ENCODE measurements at places on chromosomes 7 and 10. TPM values are rescaled to one million over a fixed set of nuclear protein-coding genes. Genes with fewer than 3 reads are reported as not detected.

Gene TBX20
- total RNA-seq = not detected

Gene SPDYE6
- not detected for total RNA-seq

Gene MNX1
- 0.93 TPM for total RNA-seq

Gene C10orf90
- not detected for total RNA-seq

Gene SPDYE16
- 0.90 TPM for total RNA-seq

Gene DOCK1
- total RNA-seq = 46.4 TPM

Gene NEUROD6
- not detected for total RNA-seq

Gene UNC5B
- total RNA-seq = 16.0 TPM

Gene NKX1-2
- total RNA-seq = not detected

Gene C10orf120
- total RNA-seq = not detected

Gene TUBAL3
- total RNA-seq = not detected

Gene GBF1
- total RNA-seq = 38.5 TPM

GRCh38 chr10:84224411-84225028, 824 bp downstream of the LRIT2 start:
- no peak overlapping the region for H3K27ac ChIP-seq
- H3K36me3 ChIP-seq = no peaks in the 10 kb centered on the region
- DNase-seq = no peak
- no peak overlapping the region for H3K4me3 ChIP-seq

GRCh38 chr7:148348466-148348865, 242.1 kb upstream of the C7orf33 start:
- H3K27ac ChIP-seq = no peak overlapping the region
- no peaks in the 10 kb centered on the region for H3K36me3 ChIP-seq
- H3K4me1 ChIP-seq = no peaks in the 10 kb centered on the region
- DNase-seq = no peak
- peaks cover 4% of the 10 kb centered on the region for H3K27me3 ChIP-seq

DNA sequence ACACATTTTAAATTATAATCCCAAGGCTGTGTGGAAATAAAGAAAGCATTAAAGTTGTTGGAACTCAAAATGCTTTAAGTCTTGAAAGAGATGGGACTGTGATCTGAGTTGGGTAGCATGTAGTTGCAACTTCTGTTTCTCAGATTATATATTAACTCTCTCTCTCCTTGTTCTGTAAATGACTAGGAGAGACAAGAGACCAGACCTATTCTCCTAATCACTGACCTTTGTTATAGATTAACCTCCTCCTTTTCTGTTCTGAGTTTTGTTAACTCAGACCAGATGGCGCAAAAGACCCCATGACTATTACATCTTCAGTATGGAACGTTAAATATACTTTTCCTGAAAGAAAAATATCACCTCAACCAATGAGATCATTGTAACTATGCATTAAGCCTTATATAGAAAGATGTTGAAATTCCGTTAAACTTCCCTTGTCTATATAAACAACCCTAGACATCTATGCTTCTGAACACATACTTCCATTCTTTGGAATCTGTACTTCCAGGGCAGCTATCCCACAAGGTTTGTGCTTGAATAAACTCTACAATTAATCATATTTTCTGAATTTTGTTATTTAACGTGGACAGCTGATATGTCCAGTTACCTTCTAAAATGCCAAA, 143.5 kb upstream of the TRIM24 start:
- H3K4me1 ChIP-seq = no peaks in the 10 kb centered on the region
- H3K36me3 ChIP-seq = no peaks in the 10 kb centered on the region
- no peak overlapping the region for H3K27ac ChIP-seq
- no peak overlapping the region for H3K4me3 ChIP-seq
- no peaks in the 10 kb centered on the region for H3K27me3 ChIP-seq

GRCh38 chr7:52695973-52696595, 339.3 kb upstream of the POM121L12 start:
- H3K36me3 ChIP-seq = no peaks in the 10 kb centered on the region
- no peaks in the 10 kb centered on the region for H3K4me1 ChIP-seq
- H3K27ac ChIP-seq = no peak overlapping the region
- no peak overlapping the region for H3K4me3 ChIP-seq

DNA sequence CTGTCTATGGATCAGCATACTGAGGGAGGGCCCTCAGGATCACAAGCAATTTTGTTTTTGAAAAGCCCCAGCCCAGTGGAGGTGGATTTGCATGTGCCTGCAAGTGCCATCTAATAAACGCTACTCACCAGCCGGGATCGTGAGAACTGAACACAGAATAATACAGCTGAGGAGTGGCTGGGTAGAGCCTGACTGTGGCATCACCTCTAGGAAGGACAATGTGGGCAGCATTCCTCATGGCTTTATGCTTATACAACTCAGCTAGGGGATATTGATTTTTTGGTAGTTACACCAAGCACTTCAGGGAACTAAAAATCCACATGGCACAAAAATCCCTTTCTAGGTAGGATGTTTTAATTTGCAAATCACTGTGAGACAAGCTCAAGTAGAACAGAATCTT, 72.7 kb upstream of the PALS2 start:
- no peak overlapping the region for H3K27ac ChIP-seq
- H3K27me3 ChIP-seq = no peaks in the 10 kb centered on the region
- H3K4me1 ChIP-seq = no peaks in the 10 kb centered on the region

- no peak for DNase-seq
- H3K27ac ChIP-seq = no peak overlapping the region
- no peaks in the 10 kb centered on the region for H3K36me3 ChIP-seq
- H3K4me1 ChIP-seq = peaks cover 7% of the 10 kb centered on the region
These were observed 338 bp downstream of the SDK1 start for GRCh38 chr7:3301449-3301731.

GRCh38 chr7:120060281-120060680, 212.7 kb upstream of the KCND2 start:
- no peaks in the 10 kb centered on the region for H3K4me1 ChIP-seq
- no peak for DNase-seq
- no peaks in the 10 kb centered on the region for H3K36me3 ChIP-seq
- H3K27ac ChIP-seq = no peak overlapping the region

GRCh38 chr7:120842121-120842621, 15.8 kb downstream of the TSPAN12 start:
- no peak overlapping the region for H3K27ac ChIP-seq
- no peaks in the 10 kb centered on the region for H3K36me3 ChIP-seq
- no peak overlapping the region for H3K4me3 ChIP-seq
- no peaks in the 10 kb centered on the region for H3K27me3 ChIP-seq
- no peak for DNase-seq
- H3K4me1 ChIP-seq = no peaks in the 10 kb centered on the region

DNA sequence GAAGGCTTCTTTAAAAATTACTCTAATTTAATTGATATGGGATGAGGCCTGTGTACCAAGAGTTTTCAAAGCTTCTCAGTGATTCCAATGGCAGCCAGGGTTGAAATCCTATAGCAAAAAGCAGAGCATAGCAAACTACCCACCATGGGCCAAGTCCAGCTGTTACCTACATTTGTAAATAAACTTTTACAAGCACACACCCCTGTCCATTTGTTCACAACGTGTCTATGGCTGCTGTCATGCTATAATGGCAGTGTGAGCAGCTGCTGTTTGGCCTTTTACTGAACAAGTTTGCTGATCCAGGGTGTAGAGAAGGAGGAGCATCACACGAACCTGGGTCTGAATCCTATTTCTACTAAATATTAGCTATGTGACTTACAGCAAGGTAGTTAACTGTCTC, 50.0 kb downstream of the NPY start:
- H3K27ac ChIP-seq = no peak overlapping the region
- H3K4me1 ChIP-seq = no peaks in the 10 kb centered on the region
- no peak for DNase-seq
- no peaks in the 10 kb centered on the region for H3K36me3 ChIP-seq
- H3K4me3 ChIP-seq = no peak overlapping the region
- H3K27me3 ChIP-seq = no peaks in the 10 kb centered on the region

DNA sequence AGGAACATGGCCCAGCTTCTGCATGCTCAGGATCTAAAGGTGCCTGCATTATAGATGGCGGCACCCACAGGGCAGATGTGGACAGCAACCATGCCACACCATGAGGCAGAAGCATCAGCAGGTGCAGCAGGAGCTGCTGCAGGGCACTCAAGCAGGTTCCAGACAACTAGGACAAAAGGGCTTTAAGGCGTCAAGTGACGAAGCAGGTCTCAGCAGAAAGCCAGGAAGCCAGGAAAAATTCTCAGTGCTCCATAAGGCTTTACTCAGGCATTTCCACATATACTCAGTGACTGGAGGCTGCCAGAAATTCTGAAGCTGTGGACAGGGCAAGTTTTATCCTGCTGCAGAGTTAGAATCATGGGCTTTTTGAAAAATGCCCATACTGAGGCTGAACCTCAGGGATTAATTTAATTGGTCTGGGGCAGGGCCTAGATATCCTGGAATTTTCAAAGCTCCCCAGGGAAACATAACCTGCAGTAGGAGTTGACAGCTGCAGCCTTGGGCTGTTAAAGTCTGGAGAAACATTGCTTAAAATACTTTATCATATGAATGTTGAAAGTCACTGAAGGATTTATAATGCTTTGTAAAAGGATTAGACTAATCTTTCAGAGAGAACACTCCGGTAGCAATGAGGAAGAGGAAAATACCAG, 68.1 kb upstream of the RNF148 start:
- no peak overlapping the region for H3K4me3 ChIP-seq
- H3K27me3 ChIP-seq = no peaks in the 10 kb centered on the region
- DNase-seq = no peak
- H3K36me3 ChIP-seq = no peaks in the 10 kb centered on the region

DNA sequence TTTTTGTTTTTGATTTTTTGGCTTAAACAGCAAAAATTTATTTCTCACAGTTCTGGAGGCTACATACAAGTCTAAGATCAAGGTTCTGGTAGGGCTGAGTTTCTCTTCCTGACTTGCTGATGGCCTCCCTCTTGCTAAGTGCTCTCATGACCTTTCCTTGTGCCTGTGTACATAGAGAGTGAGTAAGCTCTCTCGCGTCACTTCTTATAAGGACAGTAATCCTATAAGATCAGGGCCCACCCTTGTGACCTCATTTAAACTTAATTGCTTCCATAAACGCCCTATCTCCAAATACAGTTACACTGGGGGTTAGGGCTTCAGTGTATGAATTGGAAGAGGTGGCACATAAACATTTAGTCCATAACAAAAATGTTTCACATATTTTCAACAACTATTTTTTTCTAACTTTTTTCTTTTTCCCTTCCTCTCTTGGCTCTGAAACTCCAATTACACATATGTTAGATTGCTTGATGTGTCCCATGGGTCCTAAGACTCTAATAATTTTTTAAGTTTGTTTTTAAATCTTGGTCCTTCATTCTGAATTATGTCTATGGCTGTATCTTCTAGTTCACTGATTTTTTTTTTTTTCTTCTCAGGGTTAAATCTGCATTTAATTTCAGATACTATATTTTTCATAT, 149.8 kb downstream of the HBP1 start:
- no peak for DNase-seq
- H3K4me1 ChIP-seq = no peaks in the 10 kb centered on the region
- no peak overlapping the region for H3K4me3 ChIP-seq
- no peaks in the 10 kb centered on the region for H3K27me3 ChIP-seq
- no peak overlapping the region for H3K27ac ChIP-seq

DNA sequence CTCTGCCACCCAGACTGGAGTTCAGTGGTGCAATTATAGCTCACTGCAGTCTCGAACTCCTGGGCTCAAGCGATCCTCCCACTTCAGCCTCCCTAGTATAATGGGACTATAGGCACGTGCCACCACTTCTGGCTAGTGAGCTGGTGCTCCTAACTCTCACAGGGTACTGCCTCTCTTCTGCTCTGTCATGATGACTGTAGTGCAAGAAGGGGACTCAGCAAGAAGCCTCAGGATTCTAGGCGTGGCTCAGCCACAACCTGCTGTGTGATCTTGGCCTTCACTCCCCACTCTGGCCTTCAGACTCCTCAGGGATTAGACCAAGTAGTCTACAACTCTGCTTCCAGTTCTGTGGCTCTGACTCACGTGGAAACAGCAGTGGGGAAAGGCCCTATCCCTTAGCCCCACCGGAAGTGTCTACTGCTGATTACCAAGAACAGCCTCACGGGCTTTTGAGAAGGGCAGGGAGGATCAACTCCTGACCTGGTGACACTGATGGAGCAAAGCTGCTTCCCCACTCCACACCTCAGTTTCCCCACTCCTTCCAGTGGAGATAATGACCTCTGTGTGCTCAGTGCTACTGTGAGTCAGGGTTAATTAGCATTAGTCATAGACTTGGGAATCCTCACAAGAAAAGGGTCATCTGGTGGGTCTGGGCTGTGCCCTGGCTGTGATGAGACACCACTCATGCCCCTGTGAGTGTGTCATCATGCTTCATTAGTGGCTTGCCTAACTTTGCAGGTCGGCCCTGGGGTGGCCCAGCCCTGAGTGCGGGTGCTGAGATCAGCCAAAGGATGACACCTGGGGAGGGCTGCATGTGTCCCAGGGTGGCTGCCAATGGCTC, 41.1 kb downstream of the ZC3HC1 start:
- H3K36me3 ChIP-seq = no peaks in the 10 kb centered on the region
- peaks cover 10% of the 10 kb centered on the region for H3K4me1 ChIP-seq
- H3K4me3 ChIP-seq = no peak overlapping the region
- H3K27ac ChIP-seq = peak overlapping the region; percentile 1
- DNase-seq = no peak
- no peaks in the 10 kb centered on the region for H3K27me3 ChIP-seq

DNA sequence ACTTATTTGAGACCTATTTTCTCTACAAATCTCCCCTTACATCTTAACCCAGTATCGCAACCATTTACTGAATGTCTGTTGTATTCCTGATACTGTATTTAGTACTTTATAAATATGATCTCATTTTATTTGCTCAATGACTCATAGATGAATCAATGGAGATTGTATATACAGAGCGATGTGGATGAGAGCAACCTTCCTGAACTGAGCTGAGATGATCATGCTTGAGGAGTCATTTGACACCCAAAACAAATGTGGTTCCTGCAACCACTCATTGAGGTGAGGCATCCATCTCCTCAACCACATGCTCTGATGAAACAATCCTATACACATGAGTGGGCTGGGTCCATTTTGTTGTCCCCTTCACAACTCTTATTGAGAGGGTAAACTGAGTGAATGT, 250.0 kb downstream of the CDC14C start:
- no peaks in the 10 kb centered on the region for H3K4me1 ChIP-seq
- H3K36me3 ChIP-seq = no peaks in the 10 kb centered on the region
- H3K27ac ChIP-seq = no peak overlapping the region
- DNase-seq = no peak
- H3K4me3 ChIP-seq = no peak overlapping the region

DNA sequence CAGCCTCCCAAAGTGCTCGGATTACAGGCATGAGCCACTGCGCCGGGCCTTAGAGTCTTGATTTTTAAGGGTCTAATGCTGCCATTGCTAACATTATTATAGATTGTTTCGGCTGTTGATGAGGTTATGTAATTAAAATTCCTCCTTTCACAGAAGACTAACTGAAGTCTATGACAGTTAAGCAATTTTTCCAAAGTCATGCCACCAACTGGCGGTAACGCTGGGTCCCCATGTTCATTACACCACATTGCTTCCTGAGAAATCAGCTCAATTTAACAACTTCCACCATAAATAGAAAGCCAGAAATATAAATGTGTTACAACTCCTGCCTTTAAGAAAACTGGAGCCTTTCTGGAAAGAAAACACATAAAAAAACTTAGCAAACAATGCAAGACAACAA, 3.5 kb downstream of the ERLIN1 start:
- peaks cover 24% of the 10 kb centered on the region for H3K36me3 ChIP-seq
- DNase-seq = no peak
- no peaks in the 10 kb centered on the region for H3K27me3 ChIP-seq
- H3K4me3 ChIP-seq = no peak overlapping the region

All from upper lobe of right lung (tissue), 1 donor.